ENCODE measurements at places on chromosomes 1 and 21.

- DNase-seq, result no peak
These were observed 6.9 kb downstream of the CTTNBP2NL start for GRCh38 chr1:112402682-112403643.

DNA sequence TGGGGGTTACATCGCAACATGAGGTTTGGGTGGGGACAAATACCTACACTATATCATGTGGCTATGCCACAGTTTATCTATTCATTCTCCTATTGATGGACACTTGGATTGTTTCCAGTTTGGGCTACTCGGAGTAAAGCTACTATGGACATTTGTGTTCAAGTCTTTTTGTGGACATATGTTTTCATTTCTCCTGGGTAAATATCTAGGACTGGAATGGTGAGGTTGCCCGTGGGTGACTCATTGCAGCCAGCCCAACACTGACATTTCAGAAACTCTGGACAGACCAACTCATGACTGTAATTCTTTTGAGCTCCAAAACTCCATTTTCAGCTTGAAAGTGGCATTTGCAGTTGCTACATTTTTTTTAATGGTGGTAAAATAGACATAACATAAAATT lies 82.7 kb downstream of the KAZN start:
- DNase-seq, result no peak

DNA sequence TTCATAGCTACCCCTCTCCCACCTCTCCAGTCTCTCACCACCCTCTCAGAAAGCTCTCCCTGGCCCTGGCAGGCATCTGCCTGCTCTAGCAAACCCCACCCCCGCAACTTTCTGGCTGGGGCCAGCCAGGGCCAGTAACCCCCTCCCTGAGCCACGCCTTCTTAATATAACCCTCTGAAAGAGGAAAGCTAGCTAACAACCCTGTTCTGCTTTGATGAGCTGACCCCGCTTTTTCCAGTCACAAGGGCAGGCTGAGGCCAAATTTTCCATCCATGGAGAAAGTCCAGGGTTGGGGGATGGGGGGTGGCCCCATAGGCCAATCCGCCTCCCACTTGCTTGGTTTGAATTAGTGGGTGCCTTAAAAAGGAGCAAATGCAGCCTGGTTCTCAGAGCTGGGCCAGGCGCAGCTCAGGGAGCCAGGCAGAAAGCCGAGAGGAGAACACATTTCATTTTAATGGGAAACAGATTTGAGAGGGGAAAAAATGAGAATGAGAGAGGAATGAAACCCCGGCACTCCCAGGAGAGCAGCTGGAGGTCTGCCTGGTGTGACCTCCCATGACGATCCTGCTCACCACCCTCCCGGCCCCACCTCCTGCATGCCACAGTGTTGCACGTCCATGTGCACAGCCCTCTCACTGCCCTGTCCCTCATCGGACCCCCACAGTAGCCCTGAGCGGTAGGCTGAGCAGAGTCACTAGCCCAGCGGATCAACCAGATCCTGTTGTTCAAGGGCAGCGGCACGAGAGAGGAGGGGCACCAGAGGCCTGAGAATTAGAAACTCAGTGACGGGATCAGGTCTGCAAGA lies 62.3 kb downstream of the OPTC start:
- DNase-seq, result no peak

GRCh38 chr1:25550683-25551310 lies 7.4 kb downstream of the LDLRAP1 start:
- no peak for DNase-seq

DNA sequence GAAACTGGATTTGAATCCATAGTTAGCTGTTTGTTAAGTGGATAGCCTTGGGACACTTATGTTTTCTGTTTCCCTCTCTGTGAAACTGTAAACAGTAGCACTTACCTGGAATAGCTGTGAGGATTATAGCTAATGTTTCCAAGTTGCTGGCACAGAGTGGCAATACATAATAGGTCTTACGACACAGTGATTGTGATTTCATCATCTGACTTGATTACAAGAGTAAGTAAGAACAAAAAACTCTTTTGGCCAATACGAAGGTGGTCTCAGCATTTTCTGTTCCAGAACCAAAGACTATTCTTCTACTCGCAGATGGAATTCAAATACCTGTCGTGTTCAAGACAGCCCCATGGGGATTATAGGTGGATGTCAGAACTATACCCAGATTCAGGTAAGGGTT lies 2.1 kb downstream of the C8B start:
- DNase-seq, result no peak

GRCh38 chr1:70487910-70488665 lies 77.0 kb downstream of the CTH start:
- peak; percentile 51 for DNase-seq

- DNase-seq, result peak; percentile 58
These were observed 4.3 kb downstream of the ADAMTS1 start for GRCh38 chr21:26840912-26841311.

DNA sequence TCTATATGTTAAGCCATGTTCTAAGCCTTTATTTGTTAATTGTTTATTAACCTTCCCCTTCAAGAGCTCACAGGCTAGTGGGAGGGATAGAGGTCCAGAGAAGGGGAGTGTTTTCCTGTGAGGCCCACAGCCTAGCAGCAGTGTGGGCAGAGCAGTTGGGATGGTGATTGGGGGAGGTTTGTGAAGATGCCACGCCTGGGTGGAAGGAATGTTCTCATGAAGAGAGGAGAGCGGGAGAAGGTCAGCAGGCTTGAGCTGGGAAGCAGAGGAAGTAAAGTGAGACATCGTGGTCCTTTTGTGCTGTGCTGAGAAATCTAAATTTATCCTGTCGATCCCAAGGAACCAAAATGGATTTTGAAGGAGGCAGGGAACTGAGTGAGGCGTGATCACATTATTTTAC lies 42.6 kb downstream of the TRAPPC10 start:
- no peak for DNase-seq

DNA sequence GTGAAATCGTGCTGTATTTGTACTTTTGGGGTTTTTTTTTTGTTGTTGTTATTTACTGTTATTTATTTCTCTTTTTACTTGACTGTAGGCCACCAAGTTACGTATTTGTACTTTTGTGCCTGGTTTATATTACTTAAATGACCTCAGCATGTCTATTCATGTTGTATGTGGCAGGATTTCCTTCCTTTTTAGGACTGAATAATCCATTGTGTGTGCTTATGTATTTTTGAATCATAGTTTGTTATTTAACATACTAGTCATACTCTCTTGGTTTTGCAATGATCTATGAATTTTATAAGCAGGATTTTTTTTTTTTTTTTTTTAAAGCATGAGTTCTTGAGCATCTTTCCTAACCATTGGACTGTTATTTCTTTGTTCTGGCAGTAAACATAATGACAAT lies 51.2 kb downstream of the RNF2 start:
- no peak for DNase-seq

- no peak for DNase-seq
These were observed 49.2 kb downstream of the UBR4 start for GRCh38 chr1:19160831-19161230.

DNA sequence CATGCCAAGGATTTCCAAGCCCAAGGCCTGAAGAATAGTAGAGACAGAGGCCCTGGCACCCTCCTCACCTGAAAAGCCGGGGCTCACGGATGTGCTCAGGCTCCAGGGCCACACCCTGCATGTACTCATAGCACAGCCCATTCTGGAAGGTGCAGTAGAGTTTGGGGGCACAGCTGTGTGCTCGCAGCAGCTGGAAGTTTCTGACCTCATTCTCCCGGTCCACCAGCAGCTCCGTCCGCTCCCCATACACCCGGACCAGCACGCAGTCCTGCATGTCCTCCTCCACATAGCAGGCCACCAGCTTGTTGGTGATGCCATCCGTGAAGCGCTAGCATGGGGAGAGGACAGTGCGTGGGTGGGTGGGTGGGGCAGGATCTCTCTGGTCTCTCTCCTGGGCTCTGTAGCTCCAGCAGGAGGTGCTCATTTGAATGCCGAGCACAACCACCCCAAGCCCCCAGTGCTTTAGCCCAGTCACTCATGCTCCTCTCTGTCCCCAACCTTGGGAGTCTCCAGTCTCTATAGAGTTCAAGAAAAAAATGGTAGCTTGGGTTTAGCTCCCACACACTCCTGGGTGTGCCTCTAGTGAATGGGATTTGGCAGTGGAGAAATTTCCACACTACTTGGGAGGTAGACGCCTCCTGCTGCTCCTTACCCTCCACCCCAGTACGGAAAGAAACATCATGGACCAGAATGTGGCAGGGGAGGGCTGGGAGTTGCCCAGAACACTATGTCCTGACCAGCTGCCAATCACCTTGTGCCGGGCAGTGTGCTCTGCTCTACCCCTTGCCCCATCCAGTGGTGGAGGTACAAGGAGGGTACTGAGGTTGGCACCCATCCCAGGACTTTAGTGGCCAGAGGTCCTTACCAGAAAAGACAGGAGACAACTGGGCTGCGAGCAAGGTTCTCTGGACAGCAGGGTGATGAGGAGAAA lies 1.9 kb downstream of the ETNK2 start:
- no peak for DNase-seq

DNA sequence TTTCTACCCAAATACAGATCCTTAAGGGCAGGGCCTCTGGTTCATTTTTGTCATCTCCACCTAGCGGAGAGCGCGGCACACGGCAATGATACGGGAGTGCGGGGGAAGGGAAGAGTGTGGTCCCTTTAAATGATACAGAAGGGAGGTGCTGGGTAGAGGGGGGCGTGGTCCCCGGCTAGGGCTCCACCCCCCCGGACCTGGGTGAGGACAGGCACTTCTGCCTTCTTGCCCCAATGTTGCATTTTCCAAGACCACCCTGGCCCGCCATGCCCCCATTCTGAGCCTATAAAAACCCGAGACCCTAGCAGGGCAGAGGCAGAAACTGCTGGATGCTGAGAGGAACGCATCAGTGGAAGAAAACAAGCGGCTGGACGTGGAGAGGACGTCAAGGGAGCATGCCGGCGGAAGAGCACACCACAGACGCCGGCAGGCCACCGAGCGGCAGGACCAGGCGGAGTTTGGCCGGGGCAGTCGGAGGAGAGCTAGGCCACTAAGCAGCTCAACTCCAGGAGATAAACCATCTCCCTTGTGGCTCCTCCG lies 30.0 kb downstream of the LRRC3 start:
- no peak for DNase-seq

DNA sequence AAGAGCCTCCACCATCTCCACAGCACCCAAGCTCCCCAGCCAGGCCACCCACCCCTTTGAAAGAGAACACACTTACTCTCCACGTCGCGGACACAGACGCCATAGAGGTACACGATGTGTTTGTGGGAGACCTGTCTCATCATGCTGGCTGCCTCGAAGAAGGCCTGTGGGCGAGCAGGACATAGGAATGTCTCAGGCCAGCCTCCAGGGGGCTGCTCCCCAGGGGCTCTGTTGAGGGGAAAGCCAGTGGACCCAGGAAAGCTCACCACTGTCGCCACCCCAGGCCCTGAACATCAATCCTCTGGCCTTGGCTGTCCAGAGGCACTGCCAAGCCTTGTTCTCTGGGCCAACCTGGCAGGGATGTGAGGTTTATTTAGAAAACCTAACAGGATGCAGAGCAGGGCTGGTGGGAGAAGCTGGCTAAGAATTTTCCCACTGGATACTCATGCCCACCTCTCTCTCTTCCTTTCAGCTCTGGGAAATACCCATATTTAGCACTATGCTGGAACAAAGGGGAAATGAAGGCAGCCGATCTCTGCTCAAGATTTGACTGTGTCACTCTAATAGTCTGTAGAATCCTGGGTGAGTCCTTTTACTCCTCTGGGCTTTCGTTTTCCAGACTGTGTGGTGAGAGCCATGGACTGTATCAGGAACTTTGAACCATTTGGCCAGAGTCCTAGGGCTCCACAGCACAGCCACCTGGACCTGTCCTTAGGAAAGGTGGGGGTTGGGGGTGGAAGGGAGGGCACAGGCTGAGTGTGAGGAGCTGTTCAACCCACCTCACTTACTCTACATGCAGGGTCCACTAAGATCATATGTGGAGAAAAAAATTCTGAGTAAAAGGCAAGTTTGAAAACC lies 101.9 kb downstream of the RAVER2 start:
- no peak for DNase-seq

DNA sequence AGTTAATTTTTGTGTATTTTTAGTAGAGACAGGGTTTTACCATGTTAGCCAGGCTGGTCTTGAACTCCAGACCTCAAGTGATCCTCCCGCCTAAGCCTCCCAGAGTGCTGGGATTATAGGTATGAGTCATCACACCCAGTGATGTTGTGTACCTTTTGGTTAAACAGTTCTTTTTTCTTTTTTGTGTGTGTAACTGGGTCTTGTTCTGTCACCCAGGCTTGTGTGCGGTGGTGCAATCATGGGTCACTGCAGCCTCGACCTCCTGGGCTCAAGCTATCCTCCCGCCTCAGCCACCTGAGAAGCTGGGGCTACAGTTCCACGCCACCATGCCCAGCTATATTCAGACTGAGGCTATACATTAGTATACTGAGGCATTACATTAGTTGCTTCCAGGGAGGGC lies 37.8 kb downstream of the GABPB2 start:
- no peak for DNase-seq

GRCh38 chr1:201905234-201905890 lies 16.7 kb downstream of the SHISA4 start:
- no peak for DNase-seq

- DNase-seq, result no peak
These were observed 1.1 kb upstream of the RAP1GAP start for GRCh38 chr1:21670059-21670881.

DNA sequence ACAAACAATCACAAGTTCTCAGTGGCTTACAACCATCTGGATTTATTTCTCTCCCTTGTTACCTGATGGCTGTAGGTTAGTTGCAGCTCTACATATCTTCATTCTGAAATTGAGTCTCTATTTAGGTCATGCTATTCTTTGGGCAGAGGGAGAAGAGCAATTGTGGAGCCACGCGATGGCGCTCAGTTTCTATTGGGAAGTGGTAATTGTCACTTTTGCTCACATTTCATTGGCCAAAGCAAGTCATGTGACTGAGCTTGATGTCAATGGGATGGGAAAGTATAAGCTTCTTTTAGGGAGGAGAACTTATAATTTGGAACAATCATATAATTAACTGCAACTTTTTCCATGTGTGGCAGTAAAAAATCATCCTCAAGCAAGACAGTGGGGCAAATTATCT lies 166.5 kb downstream of the LMO4 start:
- no peak for DNase-seq

DNA sequence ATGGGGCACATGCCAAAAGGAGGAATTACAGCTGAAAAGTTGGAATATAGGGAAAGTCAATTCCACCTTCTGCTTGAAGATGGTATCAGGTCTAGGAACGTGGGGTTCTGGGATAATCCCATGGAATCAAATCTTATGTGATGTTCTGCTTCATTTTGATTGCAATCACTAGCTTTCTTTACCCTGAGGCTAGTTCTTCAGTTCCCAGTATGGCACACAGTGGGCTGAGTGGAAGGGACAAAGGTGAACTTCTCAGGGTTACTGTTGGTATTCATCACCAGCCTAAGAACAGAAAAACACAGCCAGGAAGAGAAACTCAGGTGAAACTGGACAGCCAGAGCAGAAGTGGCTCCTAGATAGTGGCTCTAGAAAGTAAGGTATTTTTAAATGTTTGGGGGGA lies 117.8 kb downstream of the TNFSF18 start:
- DNase-seq, result no peak

All from COR-L47 (cell line).